ENCODE measurements at places on chromosomes 12 and 14. TPM values are rescaled to one million over a fixed set of nuclear protein-coding genes. Genes with fewer than 3 reads are reported as not detected.

The AKAP3 gene
- 0.65 TPM for total RNA-seq

The RNASE7 gene
- not detected for total RNA-seq

The EXOC3L4 gene
- not detected for total RNA-seq

The CCDC177 gene
- total RNA-seq: 0.08 TPM

The PTGDR gene
- not detected for total RNA-seq

The GZMB gene
- total RNA-seq: 6,140 TPM

The COX8C gene
- total RNA-seq: not detected

The NTN4 gene
- total RNA-seq: not detected

The LPAR5 gene
- 2.8 TPM for total RNA-seq

The ZC2HC1C gene
- total RNA-seq: 0.71 TPM

The GPRC5D gene
- total RNA-seq: not detected
